Panc1 (cell line): ENCODE measurements at places on chromosomes 5 and 9. TPM values are rescaled to one million over a fixed set of nuclear protein-coding genes. Genes with fewer than 3 reads are reported as not detected.

DNA sequence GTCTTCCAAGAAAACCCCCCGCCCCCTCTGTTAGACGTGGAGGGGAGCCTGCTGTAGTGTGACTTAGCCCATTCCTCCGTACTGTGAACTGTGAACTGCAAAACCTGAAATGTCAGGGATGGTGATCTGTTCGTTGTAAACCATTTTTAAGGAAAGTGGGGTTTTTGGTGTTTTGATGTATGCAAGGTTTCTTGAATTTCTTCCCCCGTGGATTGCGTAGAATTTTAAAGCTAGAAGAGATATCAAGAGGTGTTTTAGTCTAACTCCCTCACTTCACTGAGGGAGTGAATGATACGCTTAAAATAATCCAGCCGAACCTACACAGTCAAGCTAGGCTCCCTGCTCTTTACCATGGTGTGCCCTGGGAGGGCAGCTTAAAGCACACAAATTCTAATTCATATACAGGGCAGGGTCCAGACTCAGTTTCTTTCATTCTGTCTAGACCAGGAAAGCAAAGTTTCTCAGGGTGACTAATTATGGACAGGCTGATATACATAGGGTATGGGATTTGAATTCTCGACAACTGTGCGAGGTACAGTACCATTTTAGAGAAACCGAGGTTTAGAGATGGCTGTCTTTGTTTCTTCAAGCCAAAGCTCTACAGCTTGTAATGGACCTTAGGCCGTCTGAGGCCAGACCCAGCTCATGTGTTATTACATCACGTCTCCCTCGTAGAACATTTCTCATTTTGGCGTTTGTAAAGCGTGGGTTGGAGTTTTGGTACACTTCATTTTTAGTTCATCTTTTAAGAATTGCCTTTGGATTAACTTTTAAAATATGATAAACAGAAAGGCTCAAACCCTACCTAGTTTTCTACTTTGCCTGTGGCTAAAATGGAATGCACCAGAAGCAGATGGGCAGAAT lies 2.7 kb downstream of the PTGER4 start:
- DNase-seq: no peak
- no peaks in the 10 kb centered on the region; the same call in 1 of the 2 replicates for H3K36me3 ChIP-seq
- peak overlapping the region; percentile 91 for H3K27ac ChIP-seq
- peak overlapping the region; percentile 72 for H3K4me3 ChIP-seq
- H3K27me3 ChIP-seq: no peaks in the 10 kb centered on the region

- H3K4me3 ChIP-seq: no peak overlapping the region
- DNase-seq: no peak
- H3K36me3 ChIP-seq: no peaks in the 10 kb centered on the region
- no peak overlapping the region for H3K27ac ChIP-seq
- no peaks in the 10 kb centered on the region for H3K4me1 ChIP-seq
These were observed 56.4 kb downstream of the S1PR3 start for GRCh38 chr9:89047667-89048066.

DNA sequence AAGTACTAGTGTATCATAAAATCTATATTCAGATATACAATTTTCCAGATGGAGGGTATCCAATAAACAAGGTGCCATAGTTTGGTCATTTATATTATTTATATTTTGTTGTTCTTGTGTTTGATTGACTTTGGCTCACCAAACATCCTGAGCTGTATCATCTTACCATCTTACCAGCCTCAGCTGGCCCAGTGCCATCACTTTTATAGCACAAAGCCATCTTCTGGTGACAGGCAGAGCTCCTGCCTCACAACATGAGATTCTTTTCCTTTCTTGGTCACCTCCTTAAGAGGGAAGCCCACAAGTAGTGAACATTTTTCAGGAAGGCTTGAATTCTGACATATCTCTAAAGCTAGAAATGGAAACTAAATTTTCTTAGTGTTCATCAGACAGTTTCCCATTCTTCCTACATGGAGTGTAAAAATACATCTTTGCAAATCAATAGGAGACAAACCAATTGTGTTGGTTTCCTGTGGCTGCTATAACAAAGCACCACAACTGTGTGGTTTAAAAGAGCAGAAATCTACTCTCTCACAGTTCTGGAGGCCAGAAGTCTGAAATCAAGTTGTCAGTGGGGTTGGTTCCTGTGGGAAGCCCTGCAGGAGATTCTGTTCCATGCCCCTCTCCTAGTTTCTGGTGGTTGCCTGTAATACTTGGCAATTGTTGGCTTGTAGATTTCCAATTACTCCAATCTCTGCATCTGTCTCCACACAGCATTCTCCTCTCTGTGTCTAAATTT lies 341.8 kb downstream of the MAN2A1 start:
- no peaks in the 10 kb centered on the region for H3K4me1 ChIP-seq
- H3K4me3 ChIP-seq: no peak overlapping the region
- H3K27me3 ChIP-seq: no peaks in the 10 kb centered on the region
- no peaks in the 10 kb centered on the region for H3K36me3 ChIP-seq
- H3K27ac ChIP-seq: no peak overlapping the region
- no peak for DNase-seq

GRCh38 chr9:32587901-32588300 lies 14.9 kb upstream of the NDUFB6 start:
- H3K4me1 ChIP-seq: no peaks in the 10 kb centered on the region
- no peak for DNase-seq
- H3K27me3 ChIP-seq: peaks cover 3% of the 10 kb centered on the region; the same call in 1 of the 2 replicates
- H3K36me3 ChIP-seq: no peaks in the 10 kb centered on the region
- no peak overlapping the region for H3K27ac ChIP-seq

DNA sequence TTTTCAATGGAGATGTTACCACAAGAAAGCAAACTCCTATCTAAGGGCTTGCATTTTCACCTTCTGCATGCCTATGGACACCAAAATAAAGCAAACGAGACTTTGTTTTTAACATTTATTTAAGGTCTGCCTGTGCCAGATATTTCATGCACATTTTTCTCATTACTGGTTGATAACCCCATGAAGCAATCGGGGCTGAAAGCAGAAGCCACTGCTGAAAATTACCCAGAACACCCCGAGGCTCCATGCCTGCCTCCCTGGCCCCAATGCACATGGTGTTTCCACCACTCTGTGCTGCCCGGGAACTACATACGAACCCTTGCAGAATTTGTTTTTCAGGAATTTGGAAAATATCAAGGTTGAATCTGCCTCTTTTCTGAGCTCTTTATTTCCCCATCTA lies 240.1 kb downstream of the NR2F1-AS1 start:
- peaks cover 6% of the 10 kb centered on the region; the same call in 1 of the 2 replicates for H3K4me1 ChIP-seq
- no peak overlapping the region for H3K4me3 ChIP-seq
- no peaks in the 10 kb centered on the region for H3K27me3 ChIP-seq
- H3K27ac ChIP-seq: no peak overlapping the region
- no peaks in the 10 kb centered on the region for H3K36me3 ChIP-seq

DNA sequence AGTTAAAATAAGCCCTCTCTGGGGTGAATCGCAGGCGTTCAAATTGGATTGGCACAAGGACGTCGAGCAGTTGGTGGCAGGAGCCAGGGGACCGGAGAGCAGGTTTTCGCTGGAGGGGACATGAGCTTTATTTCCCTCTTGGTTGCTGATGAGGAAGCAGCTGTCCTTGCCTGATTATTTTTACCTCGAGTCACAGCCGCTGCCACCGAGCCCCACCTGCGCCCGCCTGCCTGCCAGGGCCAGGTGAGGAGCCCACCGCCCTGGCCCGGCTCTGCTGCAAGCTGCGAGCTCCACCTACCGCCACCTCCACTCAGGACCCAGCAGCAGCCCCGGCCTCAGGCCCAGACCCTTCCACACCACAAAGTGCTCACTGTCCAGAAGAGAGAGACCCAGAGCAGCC lies 9.0 kb upstream of the ADGRD2 start:
- H3K36me3 ChIP-seq: no peaks in the 10 kb centered on the region
- no peak for DNase-seq
- H3K27ac ChIP-seq: no peak overlapping the region
- H3K27me3 ChIP-seq: no peaks in the 10 kb centered on the region

GRCh38 chr5:111806753-111807152 lies 49.8 kb upstream of the NREP start:
- H3K4me3 ChIP-seq: no peak overlapping the region
- no peaks in the 10 kb centered on the region for H3K27me3 ChIP-seq
- no peaks in the 10 kb centered on the region for H3K4me1 ChIP-seq
- DNase-seq: no peak
- no peak overlapping the region for H3K27ac ChIP-seq

DNA sequence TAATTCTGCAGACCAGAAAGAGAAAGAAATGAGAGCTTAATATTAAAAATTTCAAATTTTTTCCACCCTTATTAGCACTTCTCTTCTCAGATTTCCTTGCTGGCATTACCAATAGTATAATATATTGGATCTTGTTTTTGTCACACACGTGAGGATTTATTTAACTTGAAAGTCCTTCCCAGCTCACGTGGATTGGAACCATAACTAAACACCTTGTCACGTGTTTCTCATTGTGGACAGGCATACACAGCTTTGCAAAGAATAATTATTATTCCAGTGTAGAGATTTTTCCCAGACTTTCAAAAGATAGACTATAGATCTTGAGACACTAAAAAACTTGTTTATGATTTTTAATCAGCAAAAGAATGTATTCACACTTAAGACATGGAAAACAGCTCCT lies 123.8 kb upstream of the LPAR1 start:
- H3K27me3 ChIP-seq: no peaks in the 10 kb centered on the region
- no peaks in the 10 kb centered on the region for H3K36me3 ChIP-seq
- no peak overlapping the region for H3K4me3 ChIP-seq
- H3K27ac ChIP-seq: no peak overlapping the region

DNA sequence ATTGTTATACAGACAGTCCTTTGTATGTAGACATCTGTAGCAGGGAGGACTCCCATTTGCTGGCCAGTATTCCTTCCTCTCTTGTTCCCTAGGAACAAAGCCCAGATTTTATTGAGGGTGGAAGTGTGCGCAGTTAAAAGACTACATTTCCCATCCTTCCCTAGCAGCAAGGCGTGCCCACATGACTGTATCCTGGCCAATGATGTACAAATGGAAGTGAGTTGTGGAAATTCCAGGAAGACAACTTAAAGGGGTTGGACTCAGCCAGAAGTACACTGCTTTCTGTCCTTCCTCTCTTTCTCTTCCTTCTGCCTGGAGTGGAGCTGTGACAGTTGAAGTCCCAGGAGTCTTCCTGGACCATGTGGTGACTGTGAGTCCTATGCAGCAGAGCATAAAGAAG lies 89.0 kb downstream of the HRH2 start:
- no peak overlapping the region for H3K27ac ChIP-seq
- DNase-seq: no peak
- H3K36me3 ChIP-seq: no peaks in the 10 kb centered on the region

GRCh38 chr5:150033334-150033733 lies 32.8 kb downstream of the HMGXB3 start:
- H3K27me3 ChIP-seq: no peaks in the 10 kb centered on the region
- H3K4me3 ChIP-seq: no peak overlapping the region
- peaks cover 51% of the 10 kb centered on the region for H3K36me3 ChIP-seq

GRCh38 chr5:132074772-132075718 lies 1.5 kb downstream of the CSF2 start:
- peaks cover 3% of the 10 kb centered on the region; the same call in 1 of the 2 replicates for H3K4me1 ChIP-seq
- DNase-seq: no peak
- no peaks in the 10 kb centered on the region for H3K36me3 ChIP-seq
- no peak overlapping the region for H3K4me3 ChIP-seq
- no peak overlapping the region for H3K27ac ChIP-seq

DNA sequence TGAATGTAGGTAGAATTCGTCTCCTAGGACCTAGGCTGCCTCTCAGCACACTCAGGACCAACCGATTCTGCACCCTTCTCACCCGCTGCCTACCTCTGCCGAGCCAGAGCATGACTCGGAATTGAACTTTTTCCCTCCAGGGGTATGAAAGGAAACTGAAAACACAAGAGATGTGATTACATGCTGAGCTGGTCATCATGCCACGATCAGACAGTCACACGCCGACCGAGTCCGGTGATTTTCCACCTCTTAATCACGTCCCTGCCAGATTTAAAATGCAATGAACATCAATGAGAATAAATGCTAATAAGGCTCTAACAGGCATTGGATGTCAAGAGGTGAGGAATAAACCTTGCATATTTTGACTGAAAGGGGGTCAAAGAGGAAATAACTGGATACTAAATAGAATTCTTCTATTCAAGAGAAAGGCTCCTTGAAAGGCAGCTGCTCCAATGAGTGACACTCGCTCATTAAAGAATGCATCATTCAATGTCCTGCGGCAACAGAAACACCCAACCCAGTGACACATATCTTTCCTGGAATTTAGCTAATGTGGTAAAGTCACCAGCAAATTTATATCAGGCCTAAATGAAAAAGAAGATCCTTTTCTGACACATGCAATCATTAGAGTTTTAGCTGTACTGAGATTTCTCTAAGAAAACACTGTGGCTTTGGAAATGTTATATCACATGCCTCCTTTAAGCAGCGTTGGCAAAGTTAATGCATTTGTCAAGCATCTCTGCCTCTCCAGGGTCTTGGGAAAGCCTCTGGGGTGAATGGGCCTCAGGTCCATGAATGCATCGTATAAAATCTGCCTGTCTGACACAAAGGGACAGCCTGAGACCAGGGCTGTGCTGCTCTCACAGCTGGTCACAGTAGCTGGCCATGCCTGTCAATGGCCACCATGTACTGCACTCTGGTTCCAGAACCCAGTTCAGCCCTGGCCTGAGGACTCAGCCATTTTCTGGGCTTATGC lies 128.7 kb downstream of the SPOCK1 start:
- H3K27me3 ChIP-seq: no peaks in the 10 kb centered on the region
- no peak for DNase-seq
- no peaks in the 10 kb centered on the region for H3K36me3 ChIP-seq
- no peak overlapping the region for H3K4me3 ChIP-seq
- H3K4me1 ChIP-seq: no peaks in the 10 kb centered on the region

DNA sequence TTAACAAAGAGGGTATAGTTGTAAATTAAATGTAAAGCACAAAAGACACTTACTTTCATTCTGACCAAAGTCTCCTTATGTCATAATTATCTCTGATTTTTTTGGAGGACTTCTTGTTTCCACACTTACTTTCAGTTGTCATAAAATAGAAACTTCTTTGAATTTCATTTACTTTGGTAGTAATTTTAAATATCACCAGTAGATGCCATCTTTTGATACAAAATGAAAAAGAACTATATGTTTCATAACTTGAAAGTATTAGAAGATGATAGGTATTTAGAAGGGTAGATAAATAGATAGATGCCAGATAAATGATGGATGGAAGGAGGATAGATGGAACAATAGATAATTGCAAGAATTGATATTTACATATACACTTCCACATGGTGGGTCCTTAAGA lies 1865.3 kb upstream of the CDH9 start:
- H3K36me3 ChIP-seq: no peaks in the 10 kb centered on the region
- no peak overlapping the region for H3K27ac ChIP-seq
- H3K27me3 ChIP-seq: no peaks in the 10 kb centered on the region
- no peaks in the 10 kb centered on the region for H3K4me1 ChIP-seq
- no peak overlapping the region for H3K4me3 ChIP-seq

DNA sequence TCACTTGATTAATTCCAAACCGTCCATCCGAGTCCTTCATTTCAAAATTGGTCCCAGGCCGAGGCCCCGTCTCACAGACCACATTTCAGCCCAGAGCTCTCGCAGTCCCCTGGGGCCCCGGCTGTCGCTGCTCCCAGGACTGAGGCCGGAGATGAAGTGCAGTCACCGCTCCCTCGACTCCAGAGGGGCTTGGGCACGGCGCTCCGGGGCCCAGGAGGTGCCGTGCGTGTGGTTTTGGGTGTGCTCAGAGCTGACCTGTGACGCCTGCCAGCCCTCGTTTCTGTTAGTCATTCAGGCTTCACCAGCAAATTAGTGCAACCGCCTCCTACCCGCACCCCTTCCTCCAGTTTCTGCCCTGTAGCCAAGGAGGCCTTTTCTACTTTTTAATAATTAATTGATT lies 48.7 kb upstream of the PHYKPL start:
- H3K27ac ChIP-seq: no peak overlapping the region
- no peaks in the 10 kb centered on the region for H3K36me3 ChIP-seq
- H3K27me3 ChIP-seq: peaks cover 4% of the 10 kb centered on the region
- H3K4me1 ChIP-seq: peaks cover 8% of the 10 kb centered on the region
- no peak overlapping the region for H3K4me3 ChIP-seq

S100Z gene
- total RNA-seq: not detected

SLC4A9 gene
- not detected for total RNA-seq

C9orf153 gene
- not detected for total RNA-seq

TERT gene
- 8.9 TPM for total RNA-seq

SMIM33 gene
- not detected for total RNA-seq

RANBP17 gene
- total RNA-seq: not detected
